Muscle of arm (tissue), 14 donors: ENCODE measurements at places on chromosomes 5 and 9. TPM values are rescaled to one million over a fixed set of nuclear protein-coding genes. Genes with fewer than 3 reads are reported as not detected.

DNA sequence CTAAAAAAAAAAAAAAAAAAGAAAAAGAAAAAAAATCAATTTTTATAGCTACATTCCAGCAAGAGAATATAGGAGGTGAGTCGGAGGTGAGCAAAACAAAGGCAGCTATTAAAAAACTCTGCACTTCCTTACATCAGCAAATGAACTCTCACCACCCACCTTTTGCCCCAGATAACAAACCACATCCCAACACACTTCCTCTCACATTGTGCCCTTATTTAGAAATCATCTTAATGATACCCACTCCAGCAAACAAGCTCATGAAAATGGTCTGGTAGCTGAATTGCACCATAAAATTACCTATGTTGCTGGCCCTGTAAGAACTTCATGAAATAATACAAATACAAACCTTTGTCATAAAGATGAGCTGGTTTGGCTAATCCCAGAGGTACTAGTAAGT is 82.9 kb downstream of the CEMIP2 start:
- no peak for DNase-seq

- no peak for DNase-seq
Measured at GRCh38 chr5:88830567-88830966, 52.4 kb downstream of the MEF2C start.

DNA sequence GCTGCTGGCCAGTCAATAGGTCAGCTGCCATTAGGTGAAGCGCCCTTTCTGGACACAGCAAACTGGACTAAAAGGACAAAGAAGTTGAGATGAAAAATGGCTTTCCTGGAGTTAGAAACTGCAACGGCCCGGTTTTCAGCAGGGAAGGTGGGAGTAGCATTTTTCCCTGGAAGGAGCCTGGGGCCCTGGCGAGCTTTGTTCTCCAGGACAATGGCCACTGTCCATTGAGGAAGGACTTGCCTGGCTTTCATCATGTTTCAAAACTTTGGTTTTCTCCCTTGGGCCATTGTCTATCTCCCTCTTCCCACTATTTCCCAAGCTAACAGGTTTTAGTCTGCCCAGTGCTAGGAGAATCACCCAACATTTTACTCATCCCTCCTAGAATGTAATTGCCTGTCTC is 56.2 kb downstream of the MOCS2 start:
- no peak for DNase-seq

DNA sequence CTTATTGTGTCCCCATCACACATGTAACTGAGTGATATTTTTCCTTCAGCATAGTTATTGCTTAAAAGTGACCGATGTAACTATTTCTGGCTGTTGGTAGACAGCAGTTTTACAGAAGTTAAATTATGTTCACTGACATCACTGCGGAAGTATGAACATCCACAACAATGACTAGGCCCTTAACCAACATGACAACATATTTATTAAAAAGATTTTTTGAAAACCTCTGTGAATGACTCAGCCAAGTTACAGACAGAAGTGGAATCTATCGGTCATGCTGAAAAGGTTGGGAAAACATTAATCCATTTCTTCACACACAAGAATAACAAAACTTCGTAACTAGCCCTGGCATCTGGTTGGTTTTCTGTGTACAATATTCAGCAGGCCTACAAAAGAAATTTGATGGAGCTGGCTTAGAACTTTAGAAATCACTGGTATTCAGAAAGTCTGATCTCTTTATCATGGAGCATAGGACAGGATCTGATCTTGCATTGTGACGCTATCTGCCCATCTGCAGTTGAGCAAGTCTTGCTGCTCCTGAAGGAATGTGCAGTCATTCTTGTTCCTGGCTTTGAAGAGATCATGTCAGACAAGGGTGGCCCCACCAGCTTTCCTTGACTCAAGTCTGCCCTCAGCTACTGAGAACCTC is 6.5 kb downstream of the GLIS3 start:
- no peak for DNase-seq

Gene CATSPER3
- polyA plus RNA-seq, result 0.59 TPM

Gene HAPLN1
- polyA plus RNA-seq, result not detected

GRCh38 chr5:133257977-133258376 is 206.2 kb downstream of the HSPA4 start:
- DNase-seq, result no peak

DNA sequence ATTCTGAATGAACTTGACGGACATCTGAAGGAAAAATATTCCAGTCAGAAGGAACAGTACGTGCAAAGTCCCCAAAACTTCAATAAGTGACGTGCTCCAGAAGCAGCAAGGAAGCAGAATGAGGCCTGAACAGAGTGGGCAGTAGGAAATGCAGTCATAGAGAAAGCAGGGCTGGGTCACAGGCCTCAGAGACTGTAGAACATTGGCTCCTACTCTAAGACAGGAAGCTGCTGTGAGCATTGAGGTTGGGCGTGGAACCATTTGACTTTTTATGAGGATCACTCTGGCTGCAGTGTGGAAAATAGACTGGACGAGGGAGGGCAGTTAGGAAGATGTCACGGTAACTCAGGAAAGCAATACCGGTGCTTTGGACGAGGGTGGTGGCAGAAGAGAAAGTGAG is 64.0 kb downstream of the DOCK8 start:
- no peak for DNase-seq

GRCh38 chr9:130755377-130756007 is 61.9 kb downstream of the EXOSC2 start:
- no peak for DNase-seq

Gene NR5A1
- polyA plus RNA-seq, result not detected

Gene CTXN3
- 4.5 TPM for polyA plus RNA-seq

Gene PCDHGC5
- 0.19 TPM for polyA plus RNA-seq

- no peak for DNase-seq
Measured at GRCh38 chr5:44506561-44506960, 117.3 kb upstream of the FGF10 start.

DNA sequence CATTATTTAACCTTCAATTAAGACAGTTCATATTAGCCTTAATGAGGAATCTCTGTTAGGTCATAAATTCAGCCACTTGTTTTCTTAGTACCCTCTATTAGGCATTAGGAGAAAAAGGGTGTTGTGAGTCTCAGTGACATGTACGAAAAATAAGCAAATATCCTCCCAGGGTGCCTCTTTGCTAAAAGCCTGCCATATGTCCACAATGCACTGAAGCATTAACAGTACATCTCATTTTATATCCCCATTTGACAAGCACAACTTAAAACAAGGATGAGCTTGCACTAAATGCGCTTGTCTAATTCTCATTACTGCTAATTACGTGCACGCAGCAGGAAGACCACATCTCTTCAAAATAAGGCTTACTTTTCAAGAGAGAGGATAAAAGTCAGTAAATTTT is 48.4 kb upstream of the SRFBP1 start:
- no peak for DNase-seq

DNA sequence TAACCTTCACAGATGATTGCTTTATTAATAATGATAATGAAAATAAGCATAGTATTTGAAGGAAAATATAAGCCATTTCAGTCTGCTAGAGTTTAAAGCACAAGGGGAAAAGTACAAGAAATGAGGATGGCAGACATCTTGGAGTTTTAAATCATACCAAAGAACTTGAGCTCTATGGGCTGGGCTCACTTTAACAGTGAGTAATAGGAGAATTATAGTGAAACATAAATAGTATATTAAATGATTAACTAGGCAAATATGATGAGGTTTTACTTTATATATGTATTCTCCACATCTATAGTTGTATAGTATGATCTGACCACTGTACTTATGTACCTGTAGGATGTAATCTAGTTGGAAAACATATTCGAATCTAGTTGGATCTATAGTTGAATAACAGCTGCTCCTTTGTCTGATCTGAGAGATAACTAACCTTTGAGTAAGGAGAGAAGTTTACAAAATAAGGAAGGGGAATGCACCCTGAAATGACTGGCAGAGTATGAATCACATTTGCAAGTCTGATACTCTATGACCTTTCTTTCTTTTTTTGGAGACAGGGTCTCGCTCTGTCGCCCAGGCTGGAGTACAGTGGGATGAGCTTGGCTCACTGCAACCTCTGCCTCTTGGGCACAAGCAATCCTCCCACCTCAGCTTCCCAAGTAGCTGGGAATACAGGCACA is 17.6 kb downstream of the MEGF9 start:
- DNase-seq, result no peak

Gene PCDHA12
- polyA plus RNA-seq, result not detected

DNA sequence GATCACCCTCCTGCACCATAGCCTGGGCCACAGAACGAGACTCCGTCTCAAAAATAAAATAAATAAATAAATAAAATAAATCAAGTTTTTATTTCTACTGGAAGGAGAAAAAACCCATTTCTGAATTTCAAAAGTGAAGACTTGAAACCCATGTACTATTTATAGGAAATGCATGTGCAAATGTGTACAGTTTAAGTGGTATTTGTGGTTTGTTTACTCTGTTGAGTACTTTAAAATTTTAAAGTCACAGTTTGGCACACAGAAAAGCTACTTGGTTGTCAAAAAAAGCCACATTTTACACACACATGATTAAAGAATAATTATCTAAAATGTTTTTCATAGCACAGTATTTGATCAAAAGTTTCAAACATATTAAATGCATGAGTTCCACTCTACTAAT is 43.6 kb downstream of the NR3C1 start:
- DNase-seq, result no peak

GRCh38 chr5:173907686-173908371 is 19.7 kb downstream of the CPEB4 start:
- DNase-seq, result no peak

- no peak for DNase-seq
Measured at GRCh38 chr9:74122661-74123060, 374.5 kb upstream of the RORB start.

- DNase-seq, result no peak
Measured at GRCh38 chr9:25994605-25995004, 316.4 kb upstream of the TUSC1 start.

Gene MEF2C
- polyA plus RNA-seq, result 698 TPM

DNA sequence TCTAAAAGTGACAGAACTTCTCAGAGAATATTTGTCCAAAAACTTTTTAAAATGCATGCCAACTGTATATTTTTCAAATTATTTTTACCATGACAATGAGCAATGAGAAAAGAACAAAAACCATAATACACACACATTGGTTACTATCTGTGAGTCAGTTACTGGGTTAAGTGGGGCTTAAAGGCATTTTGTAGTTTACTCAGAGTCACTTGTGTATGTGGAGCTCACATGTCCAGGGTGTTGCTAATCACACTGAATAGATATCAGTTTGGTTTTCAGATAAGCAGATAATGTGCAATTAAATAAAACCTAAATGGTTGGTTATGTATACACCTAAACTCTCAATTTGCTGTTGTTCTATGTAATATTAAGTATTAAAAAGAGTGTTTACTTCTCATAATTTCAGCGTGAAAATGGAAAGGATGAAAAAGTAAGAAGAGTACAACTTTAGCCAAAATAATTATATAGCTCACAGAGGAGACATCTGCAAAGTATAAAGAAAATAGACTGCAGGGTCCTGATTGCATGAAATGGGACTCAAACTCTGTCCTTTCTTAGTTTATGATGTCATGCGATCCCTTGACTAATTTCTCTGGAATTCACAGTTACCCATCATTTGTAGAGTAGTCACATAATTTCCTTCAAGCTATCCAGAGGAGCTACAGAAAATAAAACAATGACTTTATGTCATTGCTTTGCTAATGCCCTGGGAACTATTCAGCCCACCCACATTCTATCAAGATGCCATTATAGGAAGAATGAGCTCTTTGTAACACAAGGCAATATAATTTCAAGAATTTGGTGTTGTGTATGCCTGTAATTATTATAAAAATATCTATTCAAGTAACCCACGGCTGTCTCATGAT is 388.0 kb upstream of the ZNF608 start:
- peak; percentile 43 for DNase-seq

- DNase-seq, result no peak
Measured at GRCh38 chr5:141668601-141669265, 13.3 kb downstream of the ARAP3 start.

DNA sequence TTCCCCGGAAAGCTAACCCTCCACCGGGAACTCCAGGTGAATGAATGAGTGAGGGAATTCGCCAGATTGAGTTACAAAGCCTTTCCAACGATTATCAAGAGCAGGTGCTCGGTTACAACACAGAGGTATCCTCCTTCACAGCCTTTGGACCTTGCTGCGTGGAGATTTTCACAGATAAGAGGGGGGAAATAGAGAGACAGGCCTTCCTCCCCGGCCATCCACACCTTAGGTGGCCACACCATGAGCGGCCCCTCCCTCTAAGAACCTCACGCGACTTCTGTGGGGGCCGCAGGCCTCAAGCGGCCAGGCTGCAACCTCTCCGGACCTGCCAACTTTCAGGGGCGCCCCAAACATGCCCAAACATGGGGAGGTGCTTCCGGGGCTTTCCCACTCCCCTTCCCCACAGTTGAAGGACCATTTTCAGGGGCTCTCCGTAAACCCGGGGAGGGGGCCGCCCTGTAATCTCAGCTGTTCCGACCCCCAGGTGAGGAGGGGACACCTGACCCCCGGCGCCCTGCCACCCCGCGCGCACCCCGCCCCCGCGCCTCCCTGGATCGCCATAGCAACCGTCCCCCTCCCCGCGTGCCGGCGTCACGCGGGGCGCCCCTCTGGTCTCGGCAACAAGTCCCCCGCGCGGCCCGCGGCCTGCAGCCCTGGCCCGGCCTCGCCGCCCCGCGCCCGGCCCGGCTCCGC is 603 bp downstream of the DENND1A start:
- DNase-seq, result no peak

DNA sequence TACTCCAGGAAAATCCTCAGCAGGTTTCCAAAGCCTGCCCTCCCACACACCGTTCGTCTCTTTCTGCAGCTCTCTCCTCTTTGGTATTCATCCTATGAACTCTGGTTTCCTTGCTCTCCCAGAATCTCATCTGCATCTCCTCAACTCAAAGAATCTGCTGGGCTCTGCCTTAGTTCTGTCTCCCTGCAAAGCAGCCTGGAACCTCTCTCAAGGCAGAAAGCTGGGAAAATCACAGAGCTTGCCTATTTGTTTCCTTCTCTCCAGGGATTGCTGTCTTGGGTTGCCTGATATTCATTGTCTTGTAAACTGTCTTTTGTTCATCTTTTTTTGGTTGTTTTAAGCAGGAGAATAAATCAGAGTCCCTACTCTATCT is 5.3 kb upstream of the ERAP2 start:
- DNase-seq, result no peak

DNA sequence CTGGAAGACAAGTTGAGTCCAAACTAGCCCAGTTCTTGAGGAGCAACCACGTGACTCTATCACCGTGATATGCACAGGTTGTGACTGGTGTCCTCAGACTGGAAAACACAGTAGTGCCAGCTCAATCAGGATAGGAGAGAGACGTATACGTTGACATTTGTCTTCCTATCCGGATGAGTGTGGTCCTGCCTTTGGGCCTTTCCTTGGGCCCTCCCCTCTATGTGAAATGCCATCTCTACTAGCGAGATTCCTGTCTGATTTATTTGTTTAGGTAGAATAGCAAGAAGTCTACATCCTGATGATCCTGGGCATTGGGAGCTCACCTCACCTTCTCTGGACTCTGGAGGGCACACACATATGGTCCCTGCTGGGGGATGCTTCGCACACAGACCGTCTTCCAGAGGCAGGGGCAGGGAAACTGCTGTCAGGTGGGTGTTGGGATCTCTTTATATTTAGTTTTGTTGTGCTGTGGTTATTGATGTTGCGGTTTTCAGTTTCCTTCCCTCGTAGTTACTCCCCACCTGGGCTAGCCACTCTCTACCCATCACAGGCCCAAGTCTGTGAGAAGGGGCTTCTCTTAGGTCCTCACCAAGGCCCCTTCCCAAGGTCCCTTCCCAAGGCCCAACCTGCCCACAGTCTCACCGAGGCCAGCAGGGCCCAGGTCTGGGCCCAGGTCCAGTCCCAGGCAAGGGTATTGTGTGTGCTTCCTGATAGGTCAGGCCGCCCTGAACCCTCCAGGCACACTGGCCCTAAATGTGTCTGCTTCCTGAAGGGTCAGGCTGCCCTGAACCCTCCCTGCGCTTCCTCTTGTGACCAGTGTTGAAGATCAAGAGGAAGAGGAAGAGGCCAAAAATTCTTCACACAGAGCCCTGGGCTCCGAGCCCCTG is 19.0 kb upstream of the SPINK4 start:
- DNase-seq, result no peak

- peak; percentile 36 for DNase-seq
Measured at GRCh38 chr9:96418920-96419690, 935 bp upstream of the ZNF367 start.
